CD14-positive monocyte (primary cell): ENCODE measurements at places on chromosomes 16 and 17.
A peak's percentile ranks its signal among the peaks of the same experiment; 100 is the strongest.

DNA sequence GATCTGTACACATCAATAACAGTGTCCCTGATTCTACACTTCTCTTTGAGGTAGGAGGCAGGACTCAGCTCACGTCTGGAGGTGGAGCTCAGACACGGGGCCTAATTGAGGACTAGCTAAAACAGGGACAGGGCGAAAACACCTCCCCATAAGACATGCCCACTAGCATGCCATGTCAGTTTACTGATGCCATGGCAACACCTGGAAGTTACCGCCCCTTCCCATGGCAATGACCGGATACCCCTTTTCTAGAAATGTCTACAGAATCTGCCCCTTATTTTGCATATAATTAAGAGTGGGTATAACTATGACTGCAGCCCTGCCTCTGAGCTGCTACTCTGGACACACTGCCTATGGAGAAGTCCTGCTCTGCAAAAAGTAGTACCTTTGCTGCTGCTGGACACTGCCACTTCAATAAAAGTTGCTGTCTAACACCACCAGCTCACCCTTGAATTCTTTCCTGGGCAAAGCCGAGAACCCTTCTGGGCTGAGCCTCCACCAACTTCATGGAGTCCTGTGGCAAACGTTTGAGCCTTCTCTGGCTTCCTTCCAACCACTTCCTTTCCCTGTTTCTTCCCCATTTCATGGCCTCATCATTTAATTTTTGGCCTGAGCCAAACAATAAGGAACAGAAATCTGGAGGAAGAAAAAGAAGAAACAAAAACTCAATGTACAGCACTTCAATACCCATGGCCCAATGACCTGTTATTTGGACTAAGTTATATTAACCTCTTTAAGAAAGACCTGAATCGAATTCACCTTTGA is 21.0 kb downstream of the PHB1 start:
- DNase-seq: peak; percentile 72

DNA sequence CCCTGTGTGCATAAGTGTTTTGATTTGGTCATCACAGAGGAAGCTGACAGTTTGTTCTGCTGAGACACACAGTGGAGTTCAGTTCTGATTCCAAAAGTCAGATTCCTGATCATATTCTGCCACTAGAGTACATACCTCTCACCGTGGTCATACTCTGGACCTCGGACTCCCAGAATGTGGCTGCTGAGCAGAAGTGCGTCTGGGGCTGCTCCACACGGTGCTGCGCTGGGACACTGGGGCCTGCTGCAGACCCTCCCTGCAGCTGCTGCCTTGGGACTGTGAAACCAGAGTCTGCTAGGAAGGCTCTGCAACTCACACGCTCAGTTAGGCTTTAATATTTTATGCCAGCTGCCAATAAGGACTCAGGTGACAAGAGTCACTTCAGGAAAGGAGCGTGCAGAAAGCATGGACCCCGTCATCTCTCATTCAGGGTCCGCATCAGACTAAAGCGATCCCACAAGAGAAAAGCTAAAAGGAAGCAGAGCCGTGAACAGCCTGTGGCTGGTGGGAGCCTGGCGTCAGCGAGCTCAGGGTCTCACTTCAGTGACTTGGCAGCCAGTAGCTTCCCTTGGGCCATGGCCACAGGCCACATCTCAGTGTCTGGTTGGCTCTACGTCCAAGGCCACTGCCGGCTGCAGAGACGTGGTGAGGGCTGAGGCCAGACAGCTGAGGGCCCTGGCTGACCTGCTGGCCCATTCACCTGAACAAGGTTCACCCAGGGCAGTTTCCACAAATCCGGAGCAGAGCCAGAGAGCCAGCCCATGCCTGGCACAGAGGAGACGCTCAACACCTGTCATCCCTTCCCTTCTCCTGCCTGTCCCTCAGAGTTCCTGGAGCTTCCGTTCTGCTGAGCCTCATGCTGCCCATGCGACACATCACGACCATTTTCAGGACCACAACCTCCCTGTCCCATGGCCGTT is 24.7 kb upstream of the KIFC3 start:
- no peak for DNase-seq

GRCh38 chr16:58026139-58026704 is 668 bp downstream of the MMP15 start:
- no peak for DNase-seq

DNA sequence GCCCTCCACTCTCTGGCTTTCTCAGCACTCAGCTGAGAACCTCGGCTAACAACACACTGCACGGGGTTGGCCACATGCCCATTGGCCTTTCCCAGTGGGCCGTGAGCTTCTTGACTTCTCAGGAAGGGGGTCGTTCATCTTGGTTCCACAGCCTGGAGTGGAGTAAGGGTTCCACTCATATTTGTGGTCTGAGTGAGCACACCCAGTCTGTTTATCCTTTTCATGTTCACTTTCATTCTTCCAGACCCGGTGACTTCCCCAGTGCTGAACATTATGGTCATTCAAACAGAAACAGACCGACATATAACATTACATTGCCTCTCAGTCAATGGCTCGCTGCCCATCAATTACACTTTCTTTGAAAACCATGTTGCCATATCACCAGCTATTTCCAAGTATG is 8.2 kb downstream of the MILR1 start:
- no peak for DNase-seq

DNA sequence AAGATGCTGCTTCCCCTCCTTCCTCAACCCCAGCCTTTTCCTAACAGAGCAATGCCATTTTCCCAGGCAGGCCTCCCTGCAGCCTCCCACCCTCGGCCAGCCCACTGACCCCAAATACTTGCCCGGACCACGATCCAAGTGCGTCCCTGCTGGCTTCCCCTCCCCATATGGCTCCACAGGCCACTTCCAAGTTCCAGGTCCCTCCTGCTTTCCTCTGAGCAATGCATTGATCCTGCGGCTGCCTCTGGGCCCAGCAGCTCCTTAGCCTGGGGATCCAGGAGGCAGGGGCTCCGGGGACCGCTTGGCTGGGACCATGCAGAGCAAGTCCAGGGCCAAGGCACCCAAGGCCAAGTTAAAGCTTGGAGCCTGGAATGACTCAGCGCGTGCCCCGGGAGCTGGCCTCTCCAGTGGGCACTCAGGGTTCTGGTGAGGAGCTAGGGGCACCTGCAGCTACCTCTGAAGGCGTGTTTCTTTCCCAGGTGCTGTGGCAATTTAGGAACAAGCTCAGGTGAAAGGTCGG is 51.9 kb upstream of the ENPP7 start:
- no peak for DNase-seq

- no peak for DNase-seq
These were observed 56.5 kb downstream of the XPO6 start for GRCh38 chr16:28155293-28155692.

- no peak for DNase-seq
These were observed 104.9 kb downstream of the AXIN2 start for GRCh38 chr17:65456368-65457151.

DNA sequence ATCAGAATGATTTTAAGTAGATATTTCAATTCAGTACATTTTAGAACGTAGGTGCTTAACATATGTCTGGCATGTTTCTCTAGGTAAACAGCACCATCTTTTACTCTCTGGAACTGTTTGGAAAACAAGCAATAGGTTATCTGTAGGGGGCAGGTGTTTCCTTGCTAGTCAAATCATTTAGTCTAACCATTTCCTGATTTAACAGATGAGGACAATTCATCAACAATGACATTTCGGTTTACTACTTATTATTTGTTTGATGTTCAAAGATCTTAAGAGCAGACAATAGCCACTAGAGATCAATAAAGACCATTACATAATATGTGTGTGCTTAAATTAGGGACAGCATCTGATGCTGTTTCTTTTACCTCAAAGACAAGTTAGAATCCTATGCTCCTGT is 173.1 kb downstream of the CEP112 start:
- DNase-seq: no peak

- peak; percentile 63 for DNase-seq
These were observed 219.3 kb upstream of the GSE1 start for GRCh38 chr16:85393674-85394451.

GRCh38 chr16:19481296-19481695 is 40.6 kb downstream of the GDE1 start:
- no peak for DNase-seq

DNA sequence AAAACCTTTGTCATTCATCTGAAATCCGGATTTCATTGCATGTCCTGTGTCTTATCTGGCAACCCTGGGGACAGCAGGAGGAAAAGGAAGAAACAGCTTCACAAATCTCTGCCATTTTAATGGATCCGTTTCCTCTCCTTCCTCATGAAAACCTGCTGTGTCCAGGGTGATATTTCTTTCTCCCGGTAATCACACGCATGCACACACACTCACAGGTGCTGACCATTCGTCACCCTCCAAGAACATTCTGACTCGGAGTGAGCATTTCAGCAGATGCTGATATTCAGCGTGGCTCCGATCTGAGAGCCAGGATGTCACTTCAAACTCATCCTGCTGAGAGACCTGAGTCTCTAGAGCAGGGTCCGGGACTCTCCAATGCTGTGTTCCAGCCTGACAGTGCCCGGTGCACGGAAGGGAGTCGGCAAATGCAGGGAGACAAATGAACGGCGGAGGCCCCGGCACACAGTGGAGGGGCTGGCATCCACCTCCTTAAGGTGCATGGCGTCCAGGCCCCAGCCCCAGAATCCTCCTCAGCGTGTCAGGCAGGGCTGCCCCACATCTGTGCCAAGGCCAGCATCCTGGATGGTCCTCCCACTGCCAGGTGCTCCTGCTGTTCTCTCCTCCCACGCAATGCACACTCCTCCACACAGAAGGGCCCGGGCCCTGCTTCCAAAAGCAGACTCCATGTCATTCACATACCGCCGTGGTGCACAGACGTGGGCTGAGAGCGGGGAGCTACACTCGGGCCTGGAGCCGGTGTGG is 70.7 kb downstream of the RBFOX3 start:
- DNase-seq: no peak

DNA sequence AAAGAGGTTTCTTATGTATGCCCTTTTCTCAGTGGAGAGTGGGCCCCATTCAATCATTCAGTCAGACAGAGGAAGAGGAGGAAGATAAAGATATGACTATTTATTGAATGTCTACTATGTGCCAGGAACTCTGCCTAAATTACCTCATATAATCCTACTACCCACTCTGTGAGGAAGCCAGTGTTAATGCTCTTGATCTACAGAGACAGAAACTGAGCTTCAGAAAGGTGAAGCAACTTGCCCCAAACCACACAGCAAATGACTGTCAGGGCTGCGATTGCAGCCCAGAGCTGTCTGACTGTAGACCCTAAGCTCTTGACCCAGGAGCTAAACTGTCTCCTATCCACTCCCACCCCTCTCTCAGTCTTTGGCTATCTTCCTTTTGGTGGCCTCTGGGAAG is 8.4 kb downstream of the SRCIN1 start:
- no peak for DNase-seq

GRCh38 chr17:35521150-35521549 is 16.3 kb downstream of the SLFN12L start:
- peak; percentile 39 for DNase-seq

DNA sequence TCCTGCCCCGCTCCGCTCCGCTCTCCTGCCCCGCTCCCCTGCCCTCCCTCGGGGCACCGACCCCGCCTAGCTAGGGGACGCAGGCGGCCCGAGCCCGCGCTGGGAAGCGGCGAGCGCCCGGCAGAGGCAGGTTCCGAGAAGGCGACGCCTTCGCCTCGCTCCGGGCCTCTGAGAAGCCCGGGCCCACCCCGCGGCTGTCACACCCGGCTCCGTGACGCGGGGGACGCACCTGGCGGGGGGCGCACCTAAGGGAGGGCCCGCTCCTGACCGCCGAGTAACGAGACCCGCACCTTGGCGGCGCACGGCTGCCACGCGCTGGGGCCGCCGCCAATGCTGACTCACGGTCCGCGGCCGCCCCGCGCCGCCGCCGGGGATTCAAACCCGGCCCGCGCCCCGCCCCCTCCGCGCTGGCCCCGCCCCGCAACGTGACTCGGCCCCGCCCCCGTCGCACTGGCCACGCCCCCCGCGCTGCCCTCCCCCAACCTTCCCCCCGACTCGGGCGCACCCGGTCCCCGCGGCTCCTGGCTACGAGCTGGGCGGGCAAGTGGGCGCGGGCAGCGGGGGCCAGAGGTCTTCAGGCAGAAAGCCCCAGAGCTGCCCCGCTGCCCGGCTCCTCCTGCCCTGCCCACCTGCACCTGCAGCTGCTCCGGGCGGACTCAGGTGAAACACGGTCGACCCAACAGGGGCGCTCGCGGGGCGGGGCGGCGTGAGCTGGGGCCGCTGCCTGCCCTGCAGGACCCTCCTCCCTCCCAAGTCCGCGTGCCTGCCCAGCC is 27.8 kb downstream of the GNPTG start:
- peak; percentile 62 for DNase-seq
